Stimulated activated CD8-positive, alpha-beta memory T cell treated with anti-CD3 and anti-CD28 coated beads, Interleukin-4, amount 100 ng/mL, for 1 hour (primary cell): ENCODE measurements at places on chromosomes 3 and 15.

- DNase-seq: no peak
Measured at GRCh38 chr3:101530686-101531047, 17.7 kb upstream of the SENP7 start.

DNA sequence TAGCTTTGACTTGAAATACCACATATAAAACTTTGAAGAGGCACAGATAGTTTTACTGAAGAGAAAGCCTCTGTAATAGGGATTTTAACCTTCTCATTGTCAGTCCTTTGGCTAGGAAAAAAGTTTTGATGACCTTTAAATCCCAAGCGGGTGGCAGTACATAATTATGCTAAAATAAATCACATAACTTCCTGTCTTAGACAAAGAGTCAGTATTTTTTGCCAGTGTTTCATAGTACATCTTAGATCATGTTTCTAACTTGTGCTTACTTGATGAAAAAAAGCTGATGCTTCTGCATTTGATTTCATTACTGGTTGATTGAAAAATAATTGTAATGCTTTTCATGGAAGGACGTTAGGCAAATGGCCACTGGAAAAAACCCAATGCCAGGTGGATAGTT lies 5.8 kb downstream of the ST3GAL6 start:
- DNase-seq: no peak

GRCh38 chr3:84223512-84223911 lies 735.3 kb upstream of the CADM2 start:
- no peak for DNase-seq

- no peak for DNase-seq
Measured at GRCh38 chr3:100536093-100536492, 43.7 kb downstream of the TMEM45A start.

DNA sequence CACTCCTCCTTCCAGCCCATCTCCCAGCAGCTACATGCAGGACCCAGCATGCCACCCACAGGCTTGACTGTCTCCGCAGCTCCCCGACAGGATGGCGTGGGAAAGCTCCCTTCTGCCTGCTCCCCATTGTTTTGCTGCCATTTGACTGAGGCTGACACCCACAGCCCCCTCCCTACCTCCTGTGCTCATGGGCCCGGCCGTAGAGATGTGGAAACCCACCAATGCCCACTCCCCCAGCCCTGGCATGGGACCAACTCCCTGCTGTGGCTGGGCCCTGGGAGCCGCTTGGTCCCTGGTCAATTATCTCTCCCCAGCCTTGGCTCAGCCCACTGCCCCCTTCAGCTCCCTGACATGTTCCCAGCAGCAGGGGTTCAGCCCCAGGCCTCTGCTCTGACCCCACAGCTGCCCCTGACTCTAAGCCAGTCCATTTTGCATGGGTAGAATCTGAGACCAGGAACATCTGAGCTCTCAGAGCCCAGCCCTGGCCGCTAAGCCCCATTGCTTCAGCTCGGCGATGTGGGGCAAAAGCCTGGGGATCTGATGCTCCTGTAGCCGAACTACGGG lies 8.2 kb downstream of the C3orf22 start:
- no peak for DNase-seq

- no peak for DNase-seq
Measured at GRCh38 chr3:10025205-10026083, 793 bp upstream of the FANCD2 start.

GRCh38 chr3:159804726-159805410 lies 183.8 kb upstream of the IL12A start:
- no peak for DNase-seq

DNA sequence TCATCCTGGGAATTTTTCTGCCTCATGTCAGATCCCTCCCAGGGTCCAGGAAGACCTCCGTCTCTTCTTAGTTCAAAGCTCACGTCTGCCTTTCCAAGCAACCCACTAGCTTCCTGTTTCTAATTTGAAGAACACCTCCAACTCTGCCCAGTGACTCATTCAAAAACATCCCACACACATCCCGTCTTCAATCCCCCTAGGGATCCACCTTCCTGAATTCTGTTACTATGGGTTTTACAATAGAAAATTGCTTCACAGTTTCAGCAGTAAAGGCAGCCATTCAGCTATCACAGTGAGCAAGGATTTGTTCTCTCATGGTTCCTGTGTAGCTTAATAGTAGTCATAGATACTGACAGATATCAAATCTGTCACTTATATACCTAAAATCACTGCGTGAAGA lies 308.3 kb upstream of the CCDC54 start:
- no peak for DNase-seq

DNA sequence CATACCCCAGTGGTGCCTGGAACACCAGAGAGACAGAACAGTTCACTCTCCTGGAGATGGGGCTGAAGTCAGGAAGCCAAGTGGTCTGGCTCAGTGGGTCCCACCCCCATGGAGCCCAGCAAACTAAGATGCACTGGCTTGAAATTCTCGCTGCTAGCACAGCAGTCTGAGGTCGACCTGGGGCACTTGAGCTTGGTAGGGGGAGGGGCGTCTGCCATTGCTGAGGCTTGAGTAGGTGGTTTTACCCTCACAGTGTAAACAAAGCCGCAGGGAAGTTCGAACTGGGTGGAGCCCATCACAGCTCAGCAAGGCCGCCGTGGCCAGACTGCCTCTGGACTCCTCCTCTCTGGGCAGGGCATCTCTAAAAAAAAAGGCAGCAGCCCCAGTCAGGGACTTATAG lies 272.0 kb downstream of the KLF13 start:
- DNase-seq: no peak

DNA sequence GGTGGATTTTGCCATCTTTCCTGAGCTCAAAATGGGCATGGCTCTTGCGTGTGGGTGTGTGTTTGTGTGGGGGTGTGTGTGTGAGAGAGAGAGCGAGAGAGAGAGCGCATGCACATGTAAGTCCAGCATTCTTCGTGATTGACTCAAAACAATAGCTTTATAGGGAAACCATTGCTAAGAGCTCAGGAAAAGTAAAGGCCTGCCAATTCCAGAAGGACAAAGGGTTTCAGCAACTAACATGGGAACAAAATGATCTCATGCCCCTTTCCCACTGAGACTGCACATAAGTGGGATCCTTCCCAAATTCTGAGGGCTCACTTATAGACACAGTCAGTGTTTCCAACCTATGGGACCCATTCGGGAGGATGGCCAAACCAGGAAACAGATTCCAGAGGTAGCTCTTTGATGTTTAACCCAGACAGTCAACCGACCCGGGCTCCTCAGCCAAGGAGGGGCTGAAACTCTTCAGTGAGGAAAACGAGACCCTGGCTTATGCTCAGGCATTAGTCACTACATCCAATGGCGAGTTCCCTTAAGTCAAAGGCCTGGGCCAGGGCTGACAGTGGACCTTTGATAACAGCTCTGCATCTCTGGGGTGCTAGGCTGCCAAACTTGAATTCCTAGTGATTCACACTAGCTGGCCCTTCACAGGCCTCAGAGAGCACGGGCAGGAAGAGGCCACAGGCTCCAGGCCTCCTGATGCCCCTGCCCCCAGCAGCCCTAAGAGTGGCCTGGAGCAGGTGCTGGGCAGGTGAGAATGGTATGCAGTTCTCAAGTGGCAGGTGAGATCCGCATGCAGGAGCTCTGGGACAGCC lies 305.0 kb upstream of the C2CD4B start:
- DNase-seq: no peak

DNA sequence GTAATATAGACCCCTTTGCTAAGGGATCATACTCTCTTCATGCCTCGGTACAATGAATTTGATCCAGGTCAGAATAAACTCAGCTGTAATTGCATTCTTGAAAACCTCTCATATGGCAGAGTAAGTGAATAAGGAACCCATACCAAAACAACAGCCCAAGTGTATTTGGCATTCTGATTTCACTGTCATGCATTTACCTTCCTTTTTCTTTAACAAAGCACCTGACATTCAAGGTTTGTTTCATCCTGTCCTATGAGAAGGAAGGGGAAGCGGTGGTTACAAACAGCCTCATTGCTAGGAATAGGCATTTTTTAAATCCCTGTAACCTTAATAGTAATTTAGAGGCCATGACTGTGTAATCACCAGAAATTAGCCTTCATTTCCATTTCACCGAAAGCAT lies 97.1 kb downstream of the LSAMP start:
- no peak for DNase-seq

DNA sequence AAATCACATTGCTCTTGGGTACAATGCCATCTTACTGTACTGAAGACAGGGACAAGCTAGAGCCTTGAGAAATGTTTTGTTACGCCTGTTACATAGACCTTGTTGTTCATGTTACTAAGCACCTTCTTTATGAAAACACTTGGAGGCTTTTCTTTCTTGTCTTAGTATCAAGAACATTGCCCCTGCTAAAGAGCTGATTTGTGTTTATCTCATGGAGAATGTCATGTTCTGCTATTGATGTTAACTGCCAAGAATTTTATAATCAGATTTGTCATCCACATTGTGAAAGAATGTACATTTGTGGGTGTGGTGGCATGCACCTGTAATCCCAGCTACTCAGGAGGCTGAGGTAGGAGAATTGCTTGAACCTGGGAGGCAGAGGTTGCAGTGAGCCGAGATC lies 431.3 kb upstream of the MDFIC2 start:
- DNase-seq: no peak

DNA sequence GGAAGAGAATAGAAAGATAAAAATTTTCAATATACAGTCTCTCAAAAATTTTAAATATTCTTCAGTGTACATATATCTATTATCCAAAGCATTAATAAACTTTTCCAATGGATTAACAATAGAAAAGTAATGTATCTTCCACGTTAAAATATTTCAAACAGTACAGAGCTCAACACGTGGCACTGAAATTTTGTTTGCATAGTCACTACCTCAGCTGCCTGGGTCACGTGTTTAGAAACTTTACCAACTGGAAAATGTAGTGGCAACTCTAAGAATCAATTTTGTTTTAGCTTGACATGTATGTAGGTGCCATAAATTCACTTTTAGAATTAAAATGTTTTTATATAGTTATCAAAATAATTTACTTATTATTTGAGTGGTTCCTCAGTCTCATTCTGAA lies 85.3 kb downstream of the CNTN3 start:
- no peak for DNase-seq

GRCh38 chr3:64796607-64797399 lies 109.0 kb upstream of the ADAMTS9 start:
- no peak for DNase-seq

DNA sequence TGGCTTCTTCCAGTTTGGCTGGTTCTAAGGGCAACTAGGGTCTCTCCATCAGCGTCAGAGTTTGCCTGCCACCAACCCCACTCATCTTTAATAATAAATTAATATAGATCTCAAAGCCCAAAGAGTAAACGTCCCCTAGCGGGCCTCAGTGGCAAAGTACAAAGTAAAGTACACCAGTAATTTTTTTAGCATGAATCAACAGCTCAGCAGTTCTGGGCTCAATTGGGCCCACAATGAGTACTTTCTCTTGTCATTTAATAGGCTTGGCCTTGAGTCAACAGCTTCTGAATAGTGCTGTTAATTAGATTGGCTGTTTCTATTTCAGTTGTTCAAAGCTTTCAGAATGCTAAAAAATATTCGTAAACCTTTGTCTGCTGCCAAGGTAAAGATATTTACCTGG lies 89.0 kb upstream of the PFN2 start:
- DNase-seq: no peak

DNA sequence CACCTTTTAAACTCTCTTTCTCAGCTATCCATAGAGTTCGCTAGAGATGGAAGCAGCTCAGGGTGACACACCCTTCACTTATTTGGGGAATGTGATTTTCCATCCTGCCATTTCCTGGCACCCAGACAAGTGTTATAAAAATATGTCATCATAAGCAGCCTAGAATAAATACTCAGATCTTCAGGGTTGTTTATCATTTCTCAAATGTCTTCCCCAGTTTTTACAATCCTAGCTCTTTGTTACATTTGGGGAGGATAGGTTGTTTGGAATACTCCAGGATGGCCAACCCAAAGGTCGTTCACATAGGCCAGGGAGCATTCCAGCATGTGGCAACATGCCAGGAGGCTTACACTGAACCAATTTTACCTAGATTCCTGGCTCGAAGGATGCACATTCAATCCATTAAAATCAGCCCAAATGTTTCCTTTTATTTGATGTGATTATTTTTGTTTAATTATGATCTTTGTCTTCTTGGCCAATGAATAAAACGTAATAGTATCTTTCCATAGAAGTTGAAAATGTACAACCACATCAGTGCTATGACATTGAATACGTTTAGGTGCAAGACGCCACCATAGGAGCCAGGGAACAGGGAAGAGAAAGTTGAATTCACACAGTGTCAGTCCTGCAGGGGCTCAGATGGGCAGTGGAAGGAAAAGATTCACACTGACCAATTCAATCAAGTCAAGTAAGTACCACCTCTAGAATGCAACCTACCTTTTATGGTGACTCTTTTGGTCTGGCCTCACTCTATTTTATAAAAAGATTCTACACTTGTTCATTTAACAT lies 537.7 kb upstream of the MDFIC2 start:
- no peak for DNase-seq

- DNase-seq: no peak
Measured at GRCh38 chr3:38047896-38048295, 8.9 kb downstream of the DLEC1 start.

DNA sequence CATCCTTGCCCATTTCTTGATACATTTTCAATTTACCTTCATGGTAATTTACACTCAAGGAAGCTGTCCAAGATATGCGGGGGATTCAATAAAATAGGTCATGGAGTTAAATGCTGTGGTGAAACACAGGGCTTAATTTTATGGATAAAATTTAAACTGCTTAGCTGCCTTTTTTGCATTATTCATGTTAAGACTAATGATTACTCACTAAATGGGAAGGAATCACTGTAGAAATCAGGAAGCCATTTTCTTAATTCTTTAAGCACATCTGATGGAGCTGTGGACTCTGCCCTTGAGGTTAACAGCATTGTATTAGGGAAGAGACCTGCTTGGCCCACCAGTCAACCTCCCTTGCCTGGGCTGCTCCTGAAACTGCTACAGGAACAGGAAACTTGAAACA lies 62.5 kb upstream of the RBP1 start:
- no peak for DNase-seq

- DNase-seq: no peak
Measured at GRCh38 chr15:57931570-57931969, 133.9 kb downstream of the ALDH1A2 start.
